ENCODE measurements at places on chromosomes 6 and 20.
A peak's percentile ranks its signal among the peaks of the same experiment; 100 is the strongest.

DNA sequence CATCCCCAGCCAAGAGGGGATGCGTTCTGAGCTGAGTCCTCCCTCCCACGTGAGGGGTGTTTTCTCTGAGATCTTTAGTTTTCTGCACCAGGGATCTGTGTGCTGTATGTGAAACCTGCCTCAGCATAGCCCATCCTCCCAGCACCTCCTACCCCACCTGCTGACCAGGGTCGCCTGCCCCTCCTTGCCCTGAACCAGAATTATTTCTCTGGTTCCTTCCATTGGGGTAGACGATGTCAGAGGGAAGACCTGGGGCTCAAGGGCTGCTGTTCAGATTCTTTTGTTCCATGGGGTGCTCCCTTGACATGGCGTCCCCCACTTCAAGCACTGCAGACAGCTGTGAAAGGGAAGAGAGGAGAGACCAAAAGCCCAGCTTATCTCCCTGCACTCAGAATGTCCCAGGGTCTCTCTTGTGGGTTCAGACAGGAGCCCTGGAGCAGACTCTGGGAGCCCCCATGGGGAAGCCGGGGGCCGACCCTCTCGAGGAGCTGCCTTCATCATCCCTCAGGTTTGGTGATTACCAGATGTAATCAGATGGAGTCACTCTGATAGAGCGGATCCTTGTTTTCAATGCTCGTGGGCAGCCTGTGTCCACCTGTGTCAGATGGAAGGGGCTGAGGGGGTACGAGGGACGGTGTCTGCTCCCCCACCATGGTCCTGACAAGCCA lies 74.3 kb downstream of the ERMARD start:
- no peak for DNase-seq

DNA sequence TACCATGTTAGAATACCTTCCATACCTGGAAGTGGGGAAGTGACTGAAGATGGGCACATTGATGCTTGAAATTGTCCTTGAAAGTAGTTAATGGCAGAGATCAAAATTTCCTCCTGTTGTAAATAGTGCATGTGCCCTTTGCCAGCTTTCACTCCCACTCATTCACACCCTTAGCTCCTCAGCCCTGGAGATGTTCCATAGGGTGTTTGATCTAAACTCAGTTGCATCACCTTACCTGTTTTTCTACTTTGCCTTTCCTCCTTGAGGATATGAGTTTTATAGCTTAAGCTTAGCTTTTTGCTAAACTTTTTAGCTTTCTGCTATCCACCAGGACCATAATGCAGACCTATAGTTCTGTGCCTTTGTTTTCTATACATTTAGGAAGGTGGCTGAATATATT lies 69.0 kb downstream of the CEP57L1 start:
- DNase-seq, result no peak

DNA sequence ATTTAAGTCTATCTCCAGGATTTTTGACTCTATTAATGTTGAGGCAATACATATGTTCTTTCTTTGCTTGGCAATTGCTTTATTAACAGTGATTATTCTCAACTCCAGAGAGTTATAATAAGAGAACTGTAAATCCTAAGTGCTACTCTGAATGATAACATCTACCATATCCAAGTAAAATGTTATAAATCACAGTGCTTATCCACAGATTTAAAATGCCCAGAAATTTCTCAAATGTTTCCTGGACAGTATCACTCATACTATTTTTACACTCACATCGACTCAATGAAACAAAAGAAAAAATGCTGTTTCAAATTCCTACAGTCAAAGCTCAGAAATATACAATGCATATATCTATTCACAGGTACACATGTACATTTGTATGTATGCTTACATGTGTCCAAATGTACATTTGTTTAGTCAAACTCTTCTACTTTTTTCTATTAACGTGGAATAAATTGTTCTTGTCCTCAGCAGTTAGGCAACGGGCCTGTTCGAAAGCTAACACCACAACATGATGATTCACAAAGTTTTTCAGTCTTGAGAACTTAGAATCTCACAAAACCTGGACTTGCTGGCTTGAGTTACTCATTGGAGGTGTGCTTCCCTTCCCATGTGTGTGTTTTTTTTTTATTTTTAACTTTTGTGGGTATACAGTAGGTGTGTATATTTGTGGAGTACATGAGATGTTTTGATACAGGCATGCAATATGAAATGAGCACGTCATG lies 193.0 kb downstream of the GJA10 start:
- no peak for DNase-seq

- no peak for DNase-seq
Measured at GRCh38 chr20:42982218-42982617, 207.5 kb downstream of the PTPRT start.

- peak; percentile 38 for DNase-seq
Measured at GRCh38 chr20:33685328-33686099, 671 bp downstream of the E2F1 start.

DNA sequence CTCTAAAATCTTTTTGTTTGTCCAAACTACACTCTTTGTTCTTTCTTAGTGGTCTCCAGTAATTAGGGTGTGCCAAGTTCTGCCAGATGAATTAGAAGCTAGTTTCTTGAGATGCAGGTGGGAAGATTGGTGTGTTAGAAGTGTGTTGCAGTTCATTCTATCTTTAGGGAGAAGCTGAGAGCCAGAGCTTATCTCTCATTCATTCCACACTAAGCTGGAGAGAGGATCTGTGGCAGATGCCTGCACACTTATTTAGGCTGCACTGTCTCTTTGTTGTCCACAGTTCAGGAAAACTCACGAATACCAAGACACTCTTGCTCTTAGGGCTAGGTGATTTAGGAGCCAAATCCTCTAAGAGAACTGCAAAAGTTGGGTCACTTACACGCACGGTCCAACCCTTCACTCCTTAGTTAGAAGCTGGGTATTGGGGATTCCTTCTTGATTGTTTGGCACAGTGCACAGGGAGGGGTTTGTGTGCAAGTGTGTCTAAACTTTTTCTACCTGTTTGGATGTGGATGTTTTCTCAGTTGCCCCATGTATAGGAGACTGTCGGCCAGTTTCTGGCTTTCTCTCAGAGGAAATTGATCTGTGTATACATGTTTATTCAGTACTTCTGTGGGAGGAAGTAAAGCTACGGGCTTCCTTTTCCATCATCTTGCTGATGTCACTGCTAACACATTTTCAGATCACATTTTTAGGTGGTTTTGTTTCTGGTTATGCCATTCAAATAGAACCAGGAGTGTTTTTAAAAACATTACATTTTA lies 49.5 kb downstream of the SMAP1 start:
- no peak for DNase-seq

GRCh38 chr6:81451787-81452186 lies 300.7 kb downstream of the TENT5A start:
- DNase-seq, result peak; percentile 70

- DNase-seq, result no peak
Measured at GRCh38 chr6:156695742-156696141, 81.4 kb upstream of the ARID1B start.

DNA sequence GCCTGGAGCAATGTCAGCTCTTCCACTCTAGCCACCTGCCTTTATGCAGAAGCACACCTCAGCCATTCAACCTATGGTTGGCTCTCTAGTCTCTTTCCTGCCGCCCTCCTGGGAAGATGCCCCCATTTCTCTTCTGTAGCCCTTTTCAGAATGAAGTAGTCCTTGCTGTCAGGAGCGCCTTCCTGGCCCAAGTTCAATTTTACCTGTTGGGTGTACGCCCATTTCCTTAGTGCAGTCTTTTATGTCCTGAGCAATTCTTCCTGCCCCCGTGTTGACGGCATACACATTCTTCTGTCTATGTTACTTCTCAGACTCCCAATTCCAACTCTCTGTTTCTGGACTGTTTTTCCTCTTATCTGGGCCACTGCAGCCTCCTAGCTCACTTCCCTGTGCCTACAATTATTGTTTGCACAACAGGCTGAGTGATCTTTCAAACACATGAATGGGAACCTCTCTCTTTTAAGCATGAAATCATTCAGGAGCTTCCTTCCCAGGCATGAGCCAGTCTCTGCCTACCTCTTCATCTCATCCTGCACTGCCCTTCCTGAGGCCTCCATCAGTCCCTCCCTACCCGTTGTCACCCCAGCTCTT lies 389.2 kb downstream of the CD83 start:
- DNase-seq, result no peak

GRCh38 chr6:157597461-157598312 lies 216.7 kb downstream of the ZDHHC14 start:
- DNase-seq, result peak; percentile 72

- DNase-seq, result no peak
Measured at GRCh38 chr6:144214622-144215401, 64.5 kb downstream of the STX11 start.

GRCh38 chr6:56963043-56963442 lies 8.1 kb downstream of the BEND6 start:
- no peak for DNase-seq
